ENCODE measurements at places on chromosomes 12 and 14.
A peak's percentile ranks its signal among the peaks of the same experiment; 100 is the strongest.

- peak; percentile 95 for DNase-seq
These were observed 25.1 kb upstream of the CDK17 start for GRCh38 chr12:96425321-96425720.

- DNase-seq = peak; percentile 31
These were observed 55.9 kb downstream of the CCDC92 start for GRCh38 chr12:123916729-123917128.

DNA sequence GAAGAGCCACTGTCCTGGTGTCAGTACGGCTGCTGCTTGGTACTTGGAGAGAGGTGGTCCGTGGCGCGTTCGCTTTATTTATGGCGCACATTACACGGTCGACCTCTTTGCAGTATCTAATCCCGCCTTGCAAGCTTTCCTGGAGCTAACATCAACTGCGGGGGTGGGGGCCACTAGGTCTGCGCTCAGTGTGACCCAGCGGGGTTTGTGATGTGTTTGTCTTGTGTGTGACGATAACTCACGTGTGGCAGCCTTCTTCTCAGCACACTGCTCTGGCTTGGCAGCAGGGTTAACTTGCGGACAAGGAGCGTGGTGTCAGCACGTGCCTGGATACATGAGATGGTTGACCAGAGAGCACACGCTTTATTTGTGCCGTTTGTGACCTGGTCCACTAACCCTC, 122.2 kb upstream of the RTL1 start:
- DNase-seq = no peak

DNA sequence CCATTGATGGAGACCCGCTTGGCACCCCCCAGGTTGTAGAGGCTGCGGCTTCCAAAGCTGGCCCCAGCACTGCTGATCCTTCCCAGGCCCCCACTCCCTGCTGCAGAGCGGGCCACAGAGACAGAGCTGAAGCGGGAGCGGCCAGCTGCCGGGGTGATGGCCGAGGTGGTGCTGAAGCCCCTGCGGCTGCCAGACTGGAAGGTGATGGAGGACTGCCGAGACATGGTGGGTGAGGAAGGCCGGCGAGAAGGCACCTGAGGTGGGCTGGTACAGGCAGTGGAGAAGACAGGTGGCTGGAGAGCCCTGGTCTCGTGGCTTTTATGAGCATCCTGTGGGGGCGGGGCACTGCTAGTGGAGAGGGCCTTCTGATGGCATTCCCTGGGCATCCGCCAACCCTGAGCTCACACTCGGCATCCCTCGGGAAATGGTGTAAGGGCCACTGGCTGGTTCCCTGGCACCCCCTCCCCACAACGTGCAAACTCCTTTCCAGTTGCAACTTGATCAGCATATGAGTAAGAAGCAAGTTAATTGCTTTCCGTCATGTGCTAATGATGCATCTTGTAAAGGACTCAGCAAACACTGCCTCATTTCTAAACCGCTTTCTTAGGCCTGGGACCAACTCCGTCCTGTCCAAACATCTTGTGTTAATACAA, at the start of gene KRT75:
KRT75 (minus strand) TSS at position 291 of the 653 bp plus-strand sequence; CDS start at position 224, 67 bp downstream.
- DNase-seq = peak; percentile 43

GRCh38 chr12:122100568-122100967, 22.0 kb downstream of the MLXIP start:
- no peak for DNase-seq

DNA sequence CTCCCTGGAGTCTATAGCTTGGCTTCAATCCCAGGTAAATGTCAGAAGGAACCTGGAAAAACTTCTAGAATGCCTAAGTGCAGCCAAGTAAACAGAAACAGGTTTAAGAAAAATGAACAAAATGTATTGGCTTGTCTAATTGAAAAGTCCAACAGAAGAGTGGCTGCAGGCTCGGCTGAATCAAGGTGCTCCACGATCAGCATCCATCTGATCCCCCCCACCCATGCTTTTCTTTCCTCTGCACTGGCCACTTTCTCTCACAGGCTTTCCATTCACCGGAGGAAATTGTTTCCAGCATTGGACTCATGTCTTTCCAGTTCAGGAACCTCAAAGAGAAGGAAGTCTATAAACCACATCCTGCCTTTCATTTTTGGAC, 42.0 kb upstream of the C14orf180 start:
- DNase-seq = no peak

GRCh38 chr14:54728700-54729527, 162.0 kb downstream of the SAMD4A start:
- peak; percentile 39 for DNase-seq

- no peak for DNase-seq
These were observed 915.2 kb downstream of the SLC6A15 start for GRCh38 chr12:83997423-83997822.

DNA sequence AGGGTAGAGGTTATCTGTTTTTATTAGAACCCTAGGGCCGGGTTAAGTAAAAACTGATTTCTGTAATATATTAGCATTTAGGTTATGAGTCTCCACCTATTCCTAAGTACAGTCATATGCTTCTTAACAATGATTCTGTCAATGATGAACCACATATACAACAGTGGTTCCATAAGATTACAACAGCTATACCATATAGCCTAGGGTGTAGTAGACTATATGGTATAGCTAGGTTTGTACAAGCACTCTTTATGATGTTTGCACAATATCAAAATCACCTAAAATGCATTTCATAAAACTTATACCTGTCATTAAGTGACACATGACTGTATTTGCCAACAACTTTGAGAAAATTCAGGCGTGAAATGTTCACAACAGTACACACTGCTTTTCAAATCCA, 110.6 kb downstream of the RPL10L start:
- no peak for DNase-seq

DNA sequence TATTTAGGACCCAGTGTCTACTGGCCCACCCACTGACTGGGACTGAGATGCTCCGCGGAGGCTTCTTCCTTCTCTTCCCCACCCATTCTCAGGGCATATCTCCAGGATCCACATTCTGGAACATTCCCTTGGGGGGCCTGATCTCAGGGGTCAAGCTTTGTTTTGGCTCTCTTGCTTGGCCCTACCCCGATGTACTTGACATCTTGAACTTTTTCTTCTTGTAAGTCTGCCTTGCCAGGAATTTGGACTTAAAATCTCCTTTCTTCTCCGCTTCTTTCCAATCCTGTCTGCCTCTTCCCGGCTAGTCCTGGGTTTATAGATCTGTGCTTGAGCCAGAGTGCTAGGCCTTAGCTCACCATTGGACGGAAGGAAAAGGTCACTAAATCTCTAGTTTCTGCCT, 22.1 kb downstream of the DACT1 start:
- DNase-seq = no peak

GRCh38 chr12:76255692-76256091, 92.5 kb downstream of the BBS10 start:
- no peak for DNase-seq

DNA sequence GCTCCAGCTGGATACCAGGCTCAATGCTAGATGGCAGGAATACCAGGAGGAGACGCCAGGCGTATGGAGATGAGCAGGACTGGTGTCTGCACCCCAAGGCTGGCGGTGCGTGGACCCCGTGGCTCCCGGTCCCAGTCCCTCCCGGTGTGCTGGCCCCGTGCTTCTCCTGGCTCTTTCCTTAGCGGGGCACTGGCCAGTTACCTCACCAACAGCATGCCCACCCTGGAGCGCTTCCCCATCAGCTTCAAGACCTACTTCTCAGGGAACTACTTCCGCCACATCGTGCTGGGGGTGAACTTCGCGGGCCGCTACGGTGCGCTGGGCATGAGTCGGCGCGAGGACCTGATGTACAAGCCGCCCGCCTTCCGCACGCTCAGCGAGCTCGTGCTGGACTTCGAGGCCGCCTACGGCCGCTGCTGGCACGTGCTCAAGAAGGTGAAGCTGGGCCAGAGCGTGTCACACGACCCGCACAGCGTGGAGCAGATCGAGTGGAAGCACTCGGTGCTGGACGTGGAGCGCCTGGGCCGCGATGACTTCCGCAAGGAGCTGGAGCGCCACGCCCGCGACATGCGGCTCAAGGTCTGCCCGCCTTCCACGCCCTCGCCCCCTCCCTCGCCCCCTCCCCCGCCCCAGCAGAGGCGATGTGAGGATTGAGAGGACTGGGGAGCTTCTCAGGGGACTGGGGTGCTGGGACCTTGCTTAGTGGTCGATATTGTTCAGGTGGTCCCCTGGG, 14.6 kb downstream of the VASH1 start:
- no peak for DNase-seq

DNA sequence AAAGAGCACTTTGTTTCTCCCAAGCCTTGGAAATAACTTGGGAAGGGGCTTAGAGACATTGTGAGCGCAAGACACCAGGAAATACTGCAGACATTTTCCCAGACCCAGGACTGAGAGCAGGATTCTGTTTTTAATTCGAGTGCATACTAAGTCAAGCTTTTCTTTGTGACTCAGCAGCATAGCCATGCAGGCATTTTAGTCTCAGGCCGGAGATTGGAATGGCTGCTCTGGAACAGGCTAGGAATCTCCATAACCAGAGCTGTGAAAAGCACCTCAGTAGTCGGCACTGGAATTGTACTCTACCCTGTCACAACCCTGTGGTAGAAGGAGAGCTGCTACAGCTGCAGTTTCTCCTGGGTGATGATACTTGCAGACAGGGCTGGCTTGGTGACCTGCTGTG, 28.9 kb upstream of the GARIN6 start:
- DNase-seq = peak; percentile 36

GRCh38 chr12:7012024-7012607, 6.2 kb downstream of the LPCAT3 start:
- no peak for DNase-seq

GRCh38 chr12:68368327-68368726, 36.2 kb upstream of the MDM1 start:
- DNase-seq = no peak

- DNase-seq = no peak
These were observed 9.7 kb downstream of the DDX47 start for GRCh38 chr12:12822886-12823285.

- no peak for DNase-seq
These were observed 243.2 kb downstream of the SPTSSA start for GRCh38 chr14:34218881-34219280.

DNA sequence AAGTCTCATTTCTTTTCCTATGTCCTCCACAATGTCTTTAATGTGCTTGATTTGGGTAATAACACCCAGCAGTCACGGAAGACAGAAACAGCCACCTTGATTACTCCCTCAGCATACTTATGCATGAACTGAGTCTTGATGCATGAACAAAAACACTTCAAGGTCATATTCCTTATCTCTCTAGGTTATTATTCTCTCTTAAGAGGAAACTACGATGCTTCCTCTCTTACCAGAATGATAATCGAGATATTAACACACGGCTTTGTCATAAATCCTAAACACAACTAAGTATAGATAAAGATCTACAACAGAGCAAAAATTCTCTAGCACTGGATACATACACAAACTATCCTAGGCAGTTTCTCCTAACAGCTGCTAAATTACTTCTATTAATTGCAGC, 583.5 kb upstream of the ATP2B1 start:
- no peak for DNase-seq

DNA sequence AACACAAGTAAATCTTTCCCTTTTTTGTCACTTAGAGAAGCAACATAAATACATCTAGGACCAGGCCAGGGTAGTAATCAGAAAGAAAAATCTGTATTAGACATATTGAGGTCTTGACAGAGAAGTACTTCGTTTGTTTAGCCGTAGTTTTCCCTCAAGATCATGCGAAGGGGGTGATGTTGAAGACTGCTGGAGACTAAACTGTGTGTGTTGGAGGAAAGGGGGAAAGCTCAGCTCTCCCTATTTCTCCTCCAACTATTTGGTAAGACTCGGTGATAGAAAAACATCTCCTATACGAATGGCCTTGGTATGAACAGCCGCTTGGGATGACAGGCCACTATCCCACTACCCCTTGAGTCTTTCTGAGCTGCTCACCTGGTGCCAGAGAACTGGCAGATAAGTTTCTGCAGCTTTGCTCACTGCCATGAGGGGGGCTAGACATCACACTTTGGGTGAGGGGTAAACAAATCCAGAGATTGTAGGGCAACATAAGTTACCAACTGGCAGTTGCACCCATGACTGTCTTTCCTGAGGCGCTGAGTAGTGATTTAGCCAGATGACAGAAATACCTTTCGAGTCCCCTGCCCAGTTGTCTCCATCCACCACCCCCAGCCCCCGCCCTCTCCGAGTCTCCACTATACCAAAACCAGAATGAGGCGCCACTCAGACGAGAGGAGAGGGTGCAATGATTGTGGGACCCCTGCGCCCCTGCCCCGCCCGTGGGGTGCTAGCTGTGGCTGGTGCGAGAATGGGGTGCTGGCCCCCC, 685 bp downstream of the VAMP1 start:
- peak; percentile 26 for DNase-seq

- DNase-seq = peak; percentile 72
These were observed 40.8 kb upstream of the EPS8 start for GRCh38 chr12:15829949-15830348.

DNA sequence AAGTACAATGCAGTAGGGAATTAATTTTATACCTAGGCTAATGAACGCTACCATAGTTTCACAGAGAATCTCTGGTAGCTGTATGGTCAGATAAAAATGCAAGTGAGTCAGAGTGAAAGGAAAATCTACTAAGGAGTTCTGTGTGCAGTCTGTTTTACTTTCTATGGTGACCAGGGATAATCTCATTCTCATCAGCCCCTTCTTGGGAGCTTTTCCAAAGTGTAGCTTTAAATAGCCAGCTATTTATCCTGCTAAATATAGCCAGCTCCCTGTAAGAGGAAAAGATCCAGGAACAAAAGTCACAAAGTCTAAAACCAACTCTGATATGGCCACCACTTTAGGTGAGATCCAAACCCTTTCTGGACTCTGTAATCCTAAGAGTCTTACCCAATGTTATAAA, 75.5 kb downstream of the TMEM116 start:
- DNase-seq = peak; percentile 77

DNA sequence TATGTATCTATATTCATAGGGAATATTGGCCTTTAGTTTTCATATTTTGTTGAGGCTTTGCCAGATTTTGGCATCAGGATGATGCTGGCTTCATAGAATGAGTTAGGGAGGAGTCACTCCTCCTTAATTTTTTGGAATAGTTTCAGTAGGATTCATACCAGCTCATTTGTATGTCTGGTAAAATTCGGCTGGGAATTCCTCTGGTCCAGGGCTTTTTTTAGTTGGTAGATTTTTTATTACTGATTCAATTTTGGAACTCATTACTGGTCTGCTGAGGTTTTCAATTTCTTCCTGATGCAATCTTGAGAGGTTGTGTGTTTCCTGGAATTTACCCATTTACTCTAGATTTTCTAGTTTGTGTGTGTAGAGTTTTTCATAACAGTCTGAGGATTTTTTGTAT, 175.2 kb downstream of the EPS8 start:
- DNase-seq = peak; percentile 87

DNA sequence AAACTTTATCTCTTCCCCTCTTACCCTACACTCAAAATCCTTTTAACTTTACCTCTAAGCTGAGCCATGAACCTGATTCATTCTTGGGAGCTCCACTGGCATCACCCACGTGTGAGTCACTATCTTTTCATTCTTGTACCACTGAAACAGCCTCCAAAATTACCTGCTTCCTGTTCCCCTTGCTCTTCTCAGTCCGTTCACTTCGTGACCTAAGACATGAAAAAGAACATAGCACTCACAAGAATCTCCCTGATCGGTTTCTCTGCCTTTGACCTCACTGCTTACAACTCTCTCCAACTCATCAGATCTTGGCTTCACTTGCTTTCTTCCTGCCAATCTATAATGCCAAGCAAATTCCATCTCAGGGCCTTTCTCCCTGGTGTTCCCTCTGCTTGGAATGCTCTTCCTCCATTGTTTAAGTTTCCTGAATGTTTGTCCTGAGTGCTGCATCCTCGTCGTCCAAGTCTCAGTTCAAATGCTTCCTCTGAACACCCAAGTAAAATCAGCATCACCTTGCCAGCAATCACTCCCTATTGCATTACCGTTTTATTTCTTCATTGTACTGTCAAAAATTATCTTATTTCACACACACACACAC, 9.2 kb downstream of the GLIPR1 start:
- peak; percentile 66 for DNase-seq

- no peak for DNase-seq
These were observed 3.3 kb upstream of the CRIP2 start for GRCh38 chr14:105471297-105471821.

Measured in EH (cell line).